ENCODE measurements at places on chromosomes 7 and 10. TPM values are rescaled to one million over a fixed set of nuclear protein-coding genes. Genes with fewer than 3 reads are reported as not detected.

Gene SPDYE9
- total RNA-seq, result not detected

Gene SLC26A4
- 0.82 TPM for total RNA-seq

Gene SPDYE2B
- not detected for total RNA-seq

Gene AFAP1L2
- 3.2 TPM for total RNA-seq

Gene MSMB
- total RNA-seq, result not detected

Gene NCF1
- total RNA-seq, result 2.5 TPM

Gene INMT
- total RNA-seq, result 0.08 TPM

Gene MRPS16
- 143 TPM for total RNA-seq

Gene TRIM74
- 0.35 TPM for total RNA-seq

Gene C7orf57
- 1.0 TPM for total RNA-seq

Gene NAT16
- not detected for total RNA-seq

Gene NUTM2B
- total RNA-seq, result 0.37 TPM

Gene CYP26C1
- not detected for total RNA-seq

Gene PLXNA4
- 0.12 TPM for total RNA-seq

Gene MKRN1
- 47.7 TPM for total RNA-seq

Gene KCTD7
- total RNA-seq, result 3.5 TPM

All from activated naive CD8-positive, alpha-beta T cell treated with anti-CD3 and anti-CD28 coated beads for 36 hours (primary cell).